RWPE2 (cell line): ENCODE measurements at places on chromosomes 7 and 10.

- no peak overlapping the region for H3K27ac ChIP-seq
- H3K36me3 ChIP-seq = no peaks in the 10 kb centered on the region
- no peaks in the 10 kb centered on the region for H3K27me3 ChIP-seq
Measured at GRCh38 chr7:146858690-146859089, 742.1 kb downstream of the CNTNAP2 start.

DNA sequence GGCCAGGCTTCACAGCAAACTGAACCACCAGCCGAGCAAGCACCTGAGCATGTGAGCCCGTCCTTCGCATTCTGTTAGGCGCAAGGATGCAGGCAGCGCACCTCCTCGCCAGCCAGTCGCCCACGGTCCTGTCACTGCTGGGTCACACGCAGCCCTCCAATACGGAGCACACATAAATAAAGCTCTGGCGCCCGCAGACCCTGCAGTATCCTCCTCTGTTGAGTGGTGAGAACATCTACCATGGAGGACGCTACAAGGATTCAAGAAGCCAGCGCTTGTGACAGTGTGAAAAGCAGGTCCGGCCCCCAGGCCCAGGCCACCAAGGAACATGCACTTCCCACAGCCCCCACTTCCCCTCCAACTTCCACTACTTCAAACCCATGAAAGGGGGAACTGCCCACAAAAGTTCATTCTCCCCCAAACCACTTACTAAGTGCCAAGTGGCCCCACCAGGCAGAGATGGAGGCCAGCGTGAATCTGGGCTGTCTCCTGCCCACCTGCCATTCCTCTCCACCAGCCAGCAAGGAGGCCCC lies 34.8 kb downstream of the VOPP1 start:
- no peak overlapping the region for H3K4me3 ChIP-seq
- H3K27ac ChIP-seq = no peak overlapping the region
- H3K36me3 ChIP-seq = no peaks in the 10 kb centered on the region
- peaks cover 33% of the 10 kb centered on the region for H3K4me1 ChIP-seq

- H3K4me3 ChIP-seq = no peak overlapping the region
- no peak overlapping the region for H3K27ac ChIP-seq
- no peaks in the 10 kb centered on the region for H3K4me1 ChIP-seq
- H3K27me3 ChIP-seq = peaks cover 4% of the 10 kb centered on the region
Measured at GRCh38 chr10:44870031-44870430, 41.1 kb upstream of the TMEM72 start.

- H3K36me3 ChIP-seq = no peaks in the 10 kb centered on the region
- peak overlapping the region; percentile 99 for H3K27ac ChIP-seq
- peaks cover 49% of the 10 kb centered on the region for H3K4me1 ChIP-seq
- DNase-seq = peak; percentile 93
Measured at GRCh38 chr7:47601119-47601880, 19.4 kb upstream of the TNS3 start.

- H3K27me3 ChIP-seq = no peaks in the 10 kb centered on the region
- DNase-seq = no peak
- H3K4me1 ChIP-seq = no peaks in the 10 kb centered on the region
- no peaks in the 10 kb centered on the region for H3K36me3 ChIP-seq
Measured at GRCh38 chr7:46494028-46494427, 573.0 kb upstream of the IGFBP3 start.

GRCh38 chr10:76049581-76050290 lies 618.3 kb downstream of the LRMDA start:
- DNase-seq = no peak
- no peaks in the 10 kb centered on the region for H3K27me3 ChIP-seq
- H3K4me3 ChIP-seq = no peak overlapping the region
- H3K4me1 ChIP-seq = no peaks in the 10 kb centered on the region
